Fibroblast of the aortic adventitia (primary cell): ENCODE measurements at places on chromosomes 12 and 14. TPM values are rescaled to one million over a fixed set of nuclear protein-coding genes. Genes with fewer than 3 reads are reported as not detected.
A peak's percentile ranks its signal among the peaks of the same experiment; 100 is the strongest.

The RERG gene
- not detected in 2 replicates for total RNA-seq

The SAMD15 gene
- 2.0 and 3.6 TPM in 2 replicates for total RNA-seq

The CACNA2D4 gene
- 0.08 and 0.27 TPM in 2 replicates for total RNA-seq

The KRT6C gene
- not detected in 2 replicates for total RNA-seq

The OR6C2 gene
- total RNA-seq = not detected in 2 replicates

The HPD gene
- total RNA-seq = 1.1 and 1.8 TPM in 2 replicates

The OTOGL gene
- total RNA-seq = 0.16 and 0.27 TPM in 2 replicates

The DHRS1 gene
- 8.7 and 20.7 TPM in 2 replicates for total RNA-seq

The AVPR1A gene
- 0.41 TPM in 1 of 2 replicates, not detected in the other for total RNA-seq

The TOMM20L gene
- total RNA-seq = not detected in 2 replicates

The PUS1 gene
- total RNA-seq = 4.3 and 9.3 TPM in 2 replicates

DNA sequence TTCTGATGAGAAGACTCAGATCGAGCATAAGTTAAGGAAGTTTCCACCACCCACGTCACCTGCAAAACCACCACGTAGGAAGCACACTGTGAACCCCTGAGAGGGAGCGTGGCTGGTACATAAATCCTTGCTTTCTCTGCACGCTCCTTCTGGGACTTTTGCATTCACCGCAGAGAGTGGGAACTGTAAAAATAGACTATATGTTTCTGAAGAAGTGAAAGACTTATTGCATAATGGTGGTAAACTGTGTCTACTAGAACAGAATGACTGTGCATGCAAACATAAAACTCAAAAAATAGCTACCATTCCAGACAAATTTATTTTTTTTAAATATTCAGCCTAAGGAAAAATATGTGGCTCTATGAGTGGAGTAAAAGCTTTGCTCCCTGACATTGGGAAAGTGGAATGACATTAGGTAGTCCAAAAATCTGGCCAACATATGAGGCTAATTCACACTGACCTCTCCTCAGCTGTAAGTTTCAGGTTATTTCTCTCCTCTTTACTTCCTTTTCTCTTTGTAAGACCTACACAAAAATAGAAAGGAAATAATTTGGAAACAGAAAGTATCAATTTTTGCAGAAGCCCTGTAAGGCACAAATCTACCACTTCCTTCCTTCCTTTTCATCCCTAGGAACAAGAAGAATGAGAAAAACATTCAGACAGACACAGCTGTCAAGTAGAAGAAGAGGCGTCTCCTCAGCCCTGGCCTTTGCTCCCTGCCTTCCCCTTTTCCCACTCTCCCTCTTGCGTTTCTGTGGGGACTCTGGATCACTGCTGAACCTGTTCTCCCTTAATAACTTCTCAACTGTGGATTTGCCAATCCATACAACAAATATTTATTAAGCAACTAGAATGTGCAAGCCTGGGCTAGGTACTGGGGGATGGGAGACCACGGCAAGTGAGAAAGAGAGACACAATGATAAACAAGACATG lies 264.3 kb upstream of the FOXN3 start:
- DNase-seq = no peak

GRCh38 chr12:53712059-53712643 lies 15.1 kb downstream of the CALCOCO1 start:
- no peak for DNase-seq

- DNase-seq = no peak
These were observed 163.0 kb downstream of the PTCSC3 start for GRCh38 chr14:36013483-36013882.

- no peak for DNase-seq
These were observed 447.5 kb upstream of the DCN start for GRCh38 chr12:91630083-91630482.

- no peak for DNase-seq
These were observed 534.0 kb upstream of the LMO3 start for GRCh38 chr12:17139931-17140330.

DNA sequence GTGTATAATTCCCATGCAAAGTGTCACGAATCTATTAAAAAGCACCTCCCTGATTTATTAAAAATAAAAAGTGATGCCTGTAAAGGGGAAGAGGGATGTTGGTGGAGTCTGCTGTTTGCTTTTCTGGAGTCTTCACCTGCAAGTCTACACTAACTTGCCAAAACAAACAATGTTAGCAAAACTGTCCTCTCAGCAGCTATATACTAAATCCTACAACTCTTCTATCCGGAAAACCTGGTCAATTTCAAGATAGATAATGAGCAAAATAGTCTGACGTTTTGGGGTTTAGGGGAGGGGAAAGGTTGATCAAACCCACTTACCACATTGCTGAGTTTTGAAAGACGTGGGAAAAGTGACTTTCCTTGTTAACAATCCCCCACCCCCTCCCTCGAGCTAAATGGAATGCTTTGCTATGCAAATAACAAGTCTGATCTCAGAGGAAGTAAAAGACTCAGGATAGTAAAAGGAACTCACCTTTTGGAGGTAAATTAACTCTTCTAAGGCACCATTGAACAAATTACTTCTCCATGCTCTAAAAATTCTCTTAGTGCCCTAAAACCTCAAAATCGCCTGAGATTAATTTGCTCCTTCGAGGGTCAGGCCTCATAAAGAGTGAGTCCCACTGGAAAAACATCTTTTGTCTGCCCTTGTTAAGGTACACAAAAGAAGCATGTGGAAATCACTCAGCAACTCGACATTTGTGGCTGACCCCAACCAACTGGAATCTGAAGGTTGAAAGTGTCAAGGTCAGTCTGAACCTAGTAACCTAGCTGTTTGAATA lies 13.5 kb downstream of the BMP4 start:
- no peak for DNase-seq

DNA sequence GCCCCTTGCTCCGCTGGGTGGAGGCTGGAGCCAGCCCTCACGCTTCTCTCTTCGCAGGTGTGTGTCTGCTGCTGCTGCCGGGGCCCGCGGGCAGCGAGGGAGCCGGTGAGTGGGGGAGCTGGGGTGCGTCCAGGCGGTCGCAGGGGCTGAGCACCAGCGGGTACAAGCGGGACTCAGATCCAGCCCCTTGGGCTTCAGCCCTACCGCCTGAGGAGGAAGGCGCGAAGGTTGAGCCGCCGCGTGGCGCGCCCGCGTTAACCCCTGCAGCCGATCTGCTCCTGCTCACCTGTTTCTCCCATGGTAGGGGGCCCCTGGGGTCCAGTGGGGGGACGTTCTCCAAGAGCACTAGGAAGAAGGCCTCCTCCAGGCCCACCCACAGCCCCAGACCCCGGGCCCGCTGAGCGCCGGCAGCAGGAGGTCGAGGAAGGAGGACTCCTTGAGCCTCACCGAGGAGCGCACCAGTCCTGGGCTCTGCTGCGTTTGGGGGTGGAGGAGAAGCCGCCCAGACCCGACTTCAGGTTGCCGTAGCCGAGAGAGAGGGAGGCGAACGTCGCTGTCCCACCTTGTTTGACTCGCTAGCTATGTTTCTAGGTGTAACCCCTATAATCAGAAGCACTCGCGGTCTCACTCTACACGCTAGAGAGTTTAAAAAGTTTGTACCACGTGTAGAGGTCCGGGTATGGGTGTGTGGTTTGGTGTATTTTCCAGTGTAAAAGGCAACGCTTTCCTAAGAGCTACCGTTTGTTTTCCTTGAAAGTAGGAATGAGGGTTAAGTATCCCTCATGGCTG lies 834 bp downstream of the COCH start:
- no peak for DNase-seq

DNA sequence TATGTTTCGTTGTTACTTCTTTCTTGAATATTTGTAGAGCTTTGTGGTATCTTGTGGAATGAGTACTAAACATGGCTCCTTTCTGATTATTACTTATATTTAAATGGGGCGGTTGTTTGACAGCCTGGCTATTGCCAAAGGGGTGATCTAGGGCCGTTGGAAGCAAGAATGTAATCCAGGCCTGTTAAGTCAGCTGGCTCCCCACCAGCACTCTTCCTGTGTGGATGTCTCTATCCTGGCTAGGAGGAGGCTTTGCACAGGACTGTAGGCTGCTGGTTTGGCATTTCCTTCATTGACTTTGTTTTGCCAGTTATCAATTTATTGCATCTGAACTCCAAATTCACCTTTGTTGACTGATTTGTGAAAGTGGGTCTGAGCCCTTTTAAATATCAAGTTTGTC lies 5.6 kb downstream of the FAM234B start:
- DNase-seq = peak; percentile 65

GRCh38 chr14:43399289-43399688 lies 1107.8 kb downstream of the FSCB start:
- DNase-seq = no peak

GRCh38 chr14:92886337-92886736 lies 36.6 kb upstream of the CHGA start:
- no peak for DNase-seq

DNA sequence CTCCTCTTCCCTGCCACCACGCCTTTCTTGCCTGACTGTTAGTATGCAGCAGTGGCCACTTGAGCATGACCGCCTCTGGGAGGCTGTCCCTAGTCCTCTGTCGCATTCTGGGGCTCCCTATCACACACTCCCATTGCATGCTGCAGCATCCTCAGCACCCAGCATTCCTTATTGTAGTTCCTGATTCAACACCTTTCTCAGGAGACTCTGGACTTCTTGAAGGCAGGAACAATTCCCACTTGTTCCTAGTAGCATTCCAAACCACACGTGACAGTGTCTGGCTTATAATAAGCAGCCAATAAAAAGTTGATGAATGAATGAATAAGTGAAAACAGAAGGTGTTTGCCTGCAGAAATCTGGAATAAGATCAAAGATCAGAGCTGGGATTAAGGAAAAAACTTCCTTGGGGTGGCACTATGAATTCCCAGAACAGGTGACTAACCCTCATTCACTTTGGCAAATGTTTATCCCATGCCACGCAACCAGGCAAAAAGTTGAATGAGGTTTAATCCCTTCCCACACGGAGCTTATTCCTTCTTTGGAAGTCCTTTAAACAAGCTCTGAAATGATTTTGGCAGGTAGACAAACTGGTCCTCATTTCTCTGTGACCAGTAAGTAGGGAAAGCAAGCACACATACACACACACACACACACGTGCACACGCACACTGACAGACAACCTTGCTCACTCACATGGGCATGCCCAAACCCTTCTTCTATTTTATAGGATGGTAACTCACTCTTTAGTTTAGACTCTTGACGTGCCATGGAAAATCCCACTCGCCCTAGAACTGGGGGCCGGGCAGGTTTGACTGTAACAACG lies 26.5 kb downstream of the NTF3 start:
- DNase-seq = no peak

- DNase-seq = no peak
These were observed 47.2 kb downstream of the CACNA2D4 start for GRCh38 chr12:1870998-1871917.

DNA sequence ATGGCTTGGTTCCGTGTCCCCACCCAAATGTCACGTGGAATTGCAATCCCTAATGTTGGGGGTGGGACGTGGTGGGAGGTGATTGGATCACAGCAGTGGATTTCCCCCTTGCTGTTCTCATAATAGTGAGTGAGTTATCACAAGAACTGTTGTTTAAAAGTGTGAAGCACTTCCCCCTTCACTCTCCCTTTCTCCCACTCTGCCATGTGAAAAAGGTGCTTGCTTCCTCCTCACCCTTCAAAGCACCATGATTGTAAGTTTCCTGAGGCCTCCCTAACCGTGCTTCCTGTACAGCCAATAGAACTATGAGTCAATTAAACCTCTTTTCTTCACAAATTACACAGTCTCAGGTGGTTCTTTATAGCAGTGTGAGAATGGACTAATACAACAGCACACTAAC lies 5.3 kb upstream of the CEP128 start:
- DNase-seq = no peak

- no peak for DNase-seq
These were observed 989.3 kb upstream of the NOVA1 start for GRCh38 chr14:27587103-27587502.
